AG09319 (cell line): ENCODE measurements at places on chromosomes 7 and 10.

GRCh38 chr7:5406957-5407945, 16.4 kb downstream of the TNRC18 start:
- no peak for DNase-seq

DNA sequence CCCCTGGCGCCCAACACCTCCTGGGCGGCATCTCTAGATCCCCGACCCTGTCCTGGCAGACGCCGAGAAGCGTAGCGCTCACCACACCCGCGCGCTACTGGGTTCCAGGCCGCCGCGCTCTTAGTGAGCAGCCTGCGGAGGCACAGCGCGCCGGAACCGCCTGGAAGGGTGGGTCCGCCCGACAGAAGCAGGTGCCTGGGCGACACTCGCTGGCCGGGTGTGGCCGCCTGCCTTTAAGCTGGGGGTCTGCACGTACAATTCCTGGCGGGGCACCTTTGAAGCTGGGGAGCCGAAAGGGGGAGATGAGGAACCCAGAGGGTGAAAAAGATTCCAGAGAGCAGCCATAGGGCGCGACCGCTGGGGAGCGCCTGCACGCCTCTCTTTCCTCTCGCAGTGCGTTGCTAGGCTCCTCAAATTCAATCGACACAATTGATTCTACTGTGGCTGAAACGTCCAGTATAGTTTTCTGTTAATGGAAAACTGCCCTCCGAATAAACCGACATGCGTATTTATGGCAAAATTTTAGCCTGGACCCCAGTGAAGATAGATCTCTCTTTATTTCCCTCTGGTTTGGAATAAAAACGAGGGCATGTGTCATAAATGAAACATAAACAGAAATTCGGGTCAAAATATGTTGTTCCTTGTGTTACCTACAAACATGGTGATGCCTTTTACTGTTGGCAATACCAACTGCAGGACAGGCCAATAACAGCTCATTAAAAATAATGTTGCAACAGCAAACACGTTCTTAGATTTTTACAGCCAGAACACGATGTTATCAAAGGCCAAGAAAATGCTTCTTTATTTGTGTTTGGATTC, 4.6 kb downstream of the HMX3 start:
- no peak for DNase-seq

DNA sequence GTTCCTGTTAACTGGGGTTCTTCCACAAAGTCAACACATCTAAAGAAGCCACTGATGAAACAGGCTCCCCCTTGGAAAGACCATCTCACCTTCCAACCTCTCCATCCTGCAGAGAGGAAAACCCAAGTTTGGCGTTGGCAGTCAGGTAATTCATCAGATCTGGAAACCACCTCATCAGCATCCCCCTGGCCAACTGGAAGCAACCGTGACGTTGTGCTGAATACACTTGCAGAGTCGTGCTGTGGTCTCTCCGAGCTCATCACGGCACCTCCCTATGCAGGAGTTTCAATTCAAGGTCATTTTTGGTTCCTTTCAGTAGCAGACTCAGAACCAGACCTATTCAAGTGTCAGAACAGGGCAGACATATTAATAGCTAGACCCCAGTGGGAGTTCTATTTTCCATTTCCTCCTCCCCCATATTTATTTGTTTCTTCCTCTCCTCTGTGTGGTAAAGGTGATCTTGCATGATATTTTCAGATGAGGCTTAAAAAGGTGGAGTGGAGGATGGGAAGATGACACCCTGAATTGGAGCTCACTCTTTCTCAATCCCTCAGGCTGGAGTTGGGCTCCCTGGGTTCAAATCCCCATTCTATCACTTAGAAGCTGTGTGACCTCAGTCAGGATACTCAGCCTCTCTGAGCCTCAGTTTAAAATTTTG, 149.1 kb upstream of the ADO start:
- DNase-seq, result no peak

- no peak for DNase-seq
Measured at GRCh38 chr7:117006907-117007684, 53.8 kb downstream of the ST7 start.

DNA sequence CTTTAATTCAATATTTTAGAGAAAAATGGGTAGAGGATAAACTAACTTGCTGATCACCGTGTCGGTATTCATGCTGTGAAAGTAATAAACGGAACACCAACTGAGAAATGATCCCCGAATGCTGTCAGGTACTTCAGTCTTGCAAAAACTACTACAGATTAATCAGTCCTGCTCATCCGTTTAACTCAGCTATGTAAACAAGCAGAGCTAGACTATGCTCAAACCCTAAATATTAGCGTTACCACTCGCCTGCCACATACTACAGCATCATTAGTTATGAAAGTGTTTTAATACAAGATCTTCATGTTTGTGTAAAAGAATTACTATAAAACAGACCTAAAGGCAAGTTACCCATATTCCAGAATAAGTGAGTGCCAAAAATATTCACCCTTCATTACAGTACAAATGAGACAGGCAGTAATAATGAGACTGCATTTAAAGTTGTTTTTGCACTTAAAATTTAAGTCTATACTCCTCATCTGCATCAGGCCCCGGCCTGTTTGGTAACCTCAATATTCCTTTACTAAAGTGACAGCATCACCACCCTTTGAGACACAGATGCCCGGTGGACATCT, 952 bp downstream of the DNMBP start:
- DNase-seq, result no peak

GRCh38 chr7:27243340-27244163, 950 bp downstream of the EVX1 start:
- no peak for DNase-seq

GRCh38 chr7:14937581-14937980, 35.0 kb upstream of the DGKB start:
- DNase-seq, result no peak

DNA sequence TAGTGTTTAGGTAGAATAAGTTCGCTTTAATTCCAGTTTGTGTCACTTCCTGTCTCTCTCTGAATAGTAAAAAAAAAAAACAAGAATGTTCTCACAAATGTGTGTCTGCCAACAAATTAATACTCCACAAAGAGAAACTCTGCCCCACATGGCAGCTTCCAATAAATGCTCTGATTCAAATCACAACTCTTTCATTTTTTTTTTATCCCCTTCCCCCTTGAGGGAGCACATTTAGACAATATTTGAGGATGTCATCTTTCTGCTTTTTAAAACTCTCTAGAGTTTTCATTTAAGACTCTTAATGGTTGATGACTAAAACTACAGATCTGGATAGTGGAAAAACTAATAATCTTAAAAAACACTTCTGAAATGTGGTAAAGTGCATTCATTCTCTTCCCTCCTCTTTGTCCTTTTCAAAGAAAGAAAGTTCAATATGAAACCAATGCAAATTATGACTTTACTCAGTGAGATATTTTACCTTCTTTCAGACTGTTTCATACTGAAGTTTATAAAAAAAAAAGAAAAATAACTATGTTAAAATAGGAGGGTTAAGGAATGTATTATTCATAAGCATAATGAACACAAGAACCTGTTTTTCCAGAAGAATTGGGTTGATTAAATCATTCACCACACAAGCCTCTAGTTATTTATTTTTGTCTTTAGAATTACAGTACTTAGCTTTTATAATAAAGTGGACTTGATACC, 42.3 kb downstream of the ARID5B start:
- no peak for DNase-seq

- DNase-seq, result no peak
Measured at GRCh38 chr10:86107131-86107530, 259.5 kb downstream of the GRID1 start.

- no peak for DNase-seq
Measured at GRCh38 chr7:44654255-44654796, 47.9 kb downstream of the OGDH start.

- no peak for DNase-seq
Measured at GRCh38 chr7:840001-840600, 7.8 kb downstream of the SUN1 start.

- peak; percentile 80 for DNase-seq
Measured at GRCh38 chr7:28354601-28355402, 57.5 kb upstream of the CREB5 start.

DNA sequence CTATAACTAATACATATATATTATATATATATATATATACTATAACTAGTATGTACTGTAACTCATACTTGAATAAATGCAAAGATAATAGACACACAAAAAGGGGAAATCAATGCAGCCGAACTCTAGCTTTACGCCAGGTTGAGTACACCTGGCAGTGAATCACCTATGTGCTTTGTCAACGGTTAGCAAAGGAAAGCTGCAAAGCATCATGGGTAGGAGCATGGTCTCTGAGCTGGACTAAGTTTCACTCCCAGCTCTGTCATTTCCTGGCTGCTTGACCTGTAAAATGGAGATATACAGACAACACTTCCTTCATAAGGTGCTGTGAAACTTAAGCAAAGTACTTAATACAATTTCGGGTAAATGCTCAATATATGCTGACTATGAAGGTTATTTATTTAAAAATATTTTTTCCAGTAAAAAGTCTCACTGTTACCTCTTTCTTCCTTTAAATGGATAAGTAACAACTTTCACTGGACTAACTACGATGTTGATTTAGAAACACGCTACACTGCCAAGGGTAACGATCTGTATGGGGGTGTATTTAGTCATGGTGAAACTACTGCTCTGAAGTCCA, 61.7 kb upstream of the ITGA8 start:
- no peak for DNase-seq

GRCh38 chr7:14739168-14739840, 163.2 kb downstream of the DGKB start:
- DNase-seq, result no peak

DNA sequence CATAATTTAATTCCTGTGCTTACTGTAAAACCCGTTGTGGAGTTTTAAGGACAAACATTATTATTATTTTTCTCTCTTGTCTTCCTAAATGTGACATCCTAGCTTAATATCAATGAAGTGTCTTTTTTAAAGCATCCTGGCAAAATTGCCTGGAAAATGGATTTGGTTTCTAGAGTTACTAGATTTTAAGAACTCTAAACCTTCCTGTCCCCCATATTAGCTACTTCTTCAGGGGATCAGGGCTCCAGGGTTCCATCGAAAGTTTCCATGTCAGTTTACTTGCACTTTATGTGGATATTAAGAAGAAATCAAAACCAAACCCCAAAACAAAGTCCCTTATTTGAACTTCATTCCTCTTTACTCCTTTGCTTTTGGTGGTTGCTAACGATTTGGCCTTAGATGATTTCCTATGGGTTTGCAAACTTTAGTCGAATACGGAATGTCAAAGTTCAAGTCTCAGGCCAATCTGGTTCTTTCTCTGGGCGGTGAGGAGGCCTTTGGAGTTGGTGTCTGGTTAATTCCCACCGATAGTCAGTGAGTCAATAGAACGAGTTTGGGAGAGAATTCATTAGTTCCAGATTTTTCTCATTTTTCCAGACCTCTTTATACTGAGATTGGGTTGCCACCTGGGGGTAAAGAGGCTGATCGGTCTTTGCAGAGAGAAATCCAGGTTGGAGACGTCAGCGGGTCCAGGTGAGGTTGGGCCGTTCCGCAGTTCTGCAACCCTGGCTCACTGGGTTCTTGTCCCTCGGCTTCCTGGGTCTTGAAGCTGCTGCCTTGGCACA, 1.1 kb downstream of the CUX1 start:
- no peak for DNase-seq

DNA sequence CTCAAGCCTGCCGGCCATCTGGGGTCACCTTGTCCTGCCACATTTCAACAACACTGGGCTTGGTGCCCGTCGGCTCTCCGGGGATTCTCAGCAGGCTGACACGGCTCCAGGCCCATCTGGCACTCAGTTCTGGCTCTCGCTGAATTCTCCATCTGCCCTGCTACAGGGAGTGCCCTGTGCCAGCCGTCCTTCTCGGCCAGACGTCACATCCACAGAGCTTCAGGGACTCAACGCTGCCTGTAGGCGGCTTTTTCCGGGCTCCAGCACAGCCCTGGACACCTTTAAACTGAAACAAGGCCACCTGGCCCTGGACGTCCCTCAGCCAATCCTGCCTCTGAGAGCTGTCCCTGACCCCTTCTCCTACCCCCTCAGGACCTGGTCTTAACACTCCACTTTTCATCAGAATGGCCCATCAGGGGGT, 43.0 kb downstream of the TMEM130 start:
- DNase-seq, result no peak

DNA sequence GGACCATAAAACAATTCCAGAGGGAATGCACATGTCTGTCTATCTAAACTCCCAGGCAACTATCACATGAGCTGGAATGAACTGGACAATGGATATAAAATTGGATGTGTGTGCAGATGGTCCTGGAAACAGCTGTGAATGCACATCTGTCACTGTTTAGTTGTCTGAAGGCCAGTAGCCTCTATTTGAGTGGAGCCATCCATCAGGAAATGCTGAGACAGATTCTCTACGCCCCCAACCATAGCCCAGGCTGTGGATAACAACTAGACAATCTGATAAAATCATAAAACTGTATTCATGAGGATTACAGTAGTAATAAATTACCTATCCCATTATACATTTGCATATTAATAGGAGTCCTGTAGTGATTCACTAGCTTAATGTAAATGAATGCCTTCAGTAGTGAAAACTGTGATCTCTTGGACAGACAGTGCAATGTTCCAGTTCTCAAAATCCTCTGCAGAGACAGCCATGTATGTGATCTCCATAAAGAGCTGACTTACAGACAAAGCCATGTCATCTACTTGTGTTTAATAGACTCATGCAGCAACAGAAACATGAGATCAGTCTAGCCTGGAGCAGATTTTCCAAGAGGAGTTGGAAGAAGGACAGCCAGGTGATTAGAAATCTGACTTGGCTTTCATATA, 907.6 kb downstream of the KCNMA1 start:
- no peak for DNase-seq

- no peak for DNase-seq
Measured at GRCh38 chr7:38584443-38585210, 46.5 kb downstream of the AMPH start.

DNA sequence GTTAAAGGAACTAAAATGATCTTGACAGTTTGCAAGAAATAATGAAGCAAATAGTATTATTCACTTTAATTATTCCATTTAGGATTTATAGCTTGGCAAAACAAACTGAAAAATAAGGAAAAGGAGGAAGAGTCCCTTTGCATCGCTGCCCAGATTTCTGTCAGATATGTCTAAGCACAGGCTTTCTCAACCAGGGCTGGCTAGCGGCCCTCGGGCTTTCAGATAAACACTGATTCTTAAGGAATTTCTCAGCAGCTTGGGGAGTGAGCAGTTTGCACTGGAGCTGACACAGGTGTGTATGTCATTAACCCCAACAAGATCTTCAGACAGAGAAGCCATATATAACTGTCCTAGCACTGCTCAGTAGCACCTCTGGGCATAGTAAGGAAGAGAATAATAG, 47.9 kb upstream of the SEMA3D start:
- no peak for DNase-seq

DNA sequence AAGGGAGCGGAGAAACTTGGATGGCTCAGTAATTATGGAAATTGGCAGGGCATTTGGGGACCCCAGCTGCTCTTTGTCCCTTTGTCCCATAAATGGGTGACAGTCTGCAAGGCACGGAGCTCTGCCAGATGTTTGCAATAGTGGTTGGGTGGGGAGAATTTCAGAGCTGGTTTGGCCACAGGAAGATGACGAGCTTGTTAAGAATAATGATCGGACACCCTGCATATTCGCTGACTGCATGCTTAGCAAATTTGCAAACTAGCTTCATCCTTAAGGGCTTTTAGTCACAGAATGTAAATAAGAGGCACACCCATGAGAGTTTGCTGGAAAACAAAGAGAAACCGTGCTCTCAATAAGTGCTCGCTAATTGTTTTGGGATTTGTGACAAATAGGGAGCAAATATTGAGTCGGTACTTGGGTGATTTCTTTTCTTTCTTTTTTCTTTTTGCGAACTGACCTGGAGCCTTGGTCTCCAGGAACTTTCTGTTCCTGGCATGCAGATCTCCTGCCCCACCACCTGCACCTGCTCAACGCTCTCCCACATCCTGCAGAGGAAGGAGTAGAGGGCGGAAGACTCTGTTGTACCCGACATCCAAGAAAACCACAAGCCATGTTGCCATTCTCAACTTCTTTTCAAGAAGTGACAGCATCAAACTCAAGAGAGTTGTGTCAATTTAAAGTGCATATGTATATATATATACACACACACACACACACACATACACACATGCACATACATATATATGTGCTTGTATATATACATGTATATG, 238.9 kb downstream of the CAMK1D start:
- DNase-seq, result no peak
